Right forelimb (tissue), 1 donor: ENCODE measurements at places on chromosomes 6 and 20.

DNA sequence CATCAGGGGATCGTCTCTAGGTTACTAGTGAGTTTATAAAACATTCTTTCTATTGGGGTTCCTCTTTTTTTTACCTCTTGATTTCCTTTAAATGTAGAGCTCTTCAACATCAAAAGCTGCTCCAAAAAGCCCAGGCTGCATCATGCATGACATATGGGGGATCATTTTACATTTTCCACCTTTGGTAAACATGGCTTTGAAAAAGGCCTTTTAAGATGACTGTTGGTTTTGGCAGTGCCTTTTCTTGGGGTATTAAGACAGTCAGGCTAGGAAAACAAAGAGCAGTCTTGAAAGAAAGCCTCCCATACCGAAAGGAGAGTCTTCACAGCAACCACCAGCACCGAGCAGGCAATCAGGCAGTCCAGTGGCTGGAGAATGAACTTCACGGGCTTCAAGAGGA lies 73.2 kb downstream of the NPEPL1 start:
- no peak for DNase-seq

DNA sequence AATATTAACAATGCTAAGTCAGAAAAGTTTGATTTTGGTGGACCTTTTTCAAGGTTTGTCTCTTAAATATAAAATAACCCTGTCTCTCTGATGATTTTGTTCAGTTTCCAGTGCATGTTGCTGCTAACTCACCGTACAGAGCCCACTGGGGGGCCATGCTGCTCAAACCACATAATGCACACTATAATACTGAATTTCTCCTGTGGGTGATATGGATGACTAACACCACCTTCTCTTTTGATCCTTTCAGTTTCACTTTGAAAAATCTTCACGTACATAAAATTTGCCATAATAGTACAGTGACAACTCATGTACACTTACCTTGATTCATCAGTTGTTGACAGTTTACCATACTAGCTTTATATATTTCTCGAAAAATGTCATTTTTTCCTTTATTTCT lies 506.6 kb upstream of the MAN1A1 start:
- DNase-seq = no peak

GRCh38 chr6:73969971-73970970 lies 274.3 kb downstream of the CD109 start:
- no peak for DNase-seq

GRCh38 chr20:16017656-16018055 lies 555.6 kb downstream of the KIF16B start:
- DNase-seq = no peak

- no peak for DNase-seq
Measured at GRCh38 chr6:3707024-3707423, 44.5 kb downstream of the PXDC1 start.

GRCh38 chr6:136784271-136784664 lies 8.0 kb downstream of the MAP3K5 start:
- DNase-seq = no peak

DNA sequence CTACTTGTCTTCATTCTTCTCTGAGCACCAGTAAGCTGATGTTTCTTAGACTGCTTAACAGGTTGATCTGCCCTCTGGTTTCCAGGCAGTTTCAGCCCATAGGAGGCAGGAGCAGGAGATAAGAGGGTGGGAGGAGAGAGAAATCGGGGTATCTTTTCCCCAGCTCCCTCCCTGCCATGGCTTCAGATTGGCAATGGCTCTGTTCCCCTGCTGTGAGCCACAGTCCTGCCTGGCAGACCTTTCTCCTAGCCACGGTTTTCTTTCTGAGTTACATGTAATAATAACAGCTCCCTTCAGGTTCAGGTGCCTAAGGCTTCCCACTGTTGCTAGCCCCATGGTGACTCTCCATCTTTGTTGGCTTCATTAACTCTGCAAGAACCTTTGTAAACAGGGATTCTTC lies 115.3 kb downstream of the CD83 start:
- no peak for DNase-seq

DNA sequence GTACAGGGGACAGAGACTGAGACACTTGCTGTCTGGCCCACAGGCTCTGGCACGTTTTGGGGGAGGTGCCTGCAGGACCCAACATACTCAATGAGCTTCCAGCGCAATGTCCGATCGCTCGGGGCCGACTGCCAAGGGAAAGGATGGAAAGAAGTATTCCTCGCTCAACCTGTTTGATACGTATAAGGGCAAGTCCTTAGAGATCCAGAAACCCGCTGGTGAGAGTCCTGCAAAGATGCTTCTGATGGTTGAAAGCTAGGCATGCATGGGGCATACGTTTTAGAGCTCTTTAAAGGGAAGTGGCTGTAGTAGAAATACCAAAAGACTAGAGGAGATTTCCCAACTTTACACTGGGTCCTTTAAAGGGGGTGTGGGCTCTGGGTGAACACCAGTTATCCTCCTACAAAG lies 2.2 kb downstream of the PRRC2A start:
- DNase-seq = no peak

DNA sequence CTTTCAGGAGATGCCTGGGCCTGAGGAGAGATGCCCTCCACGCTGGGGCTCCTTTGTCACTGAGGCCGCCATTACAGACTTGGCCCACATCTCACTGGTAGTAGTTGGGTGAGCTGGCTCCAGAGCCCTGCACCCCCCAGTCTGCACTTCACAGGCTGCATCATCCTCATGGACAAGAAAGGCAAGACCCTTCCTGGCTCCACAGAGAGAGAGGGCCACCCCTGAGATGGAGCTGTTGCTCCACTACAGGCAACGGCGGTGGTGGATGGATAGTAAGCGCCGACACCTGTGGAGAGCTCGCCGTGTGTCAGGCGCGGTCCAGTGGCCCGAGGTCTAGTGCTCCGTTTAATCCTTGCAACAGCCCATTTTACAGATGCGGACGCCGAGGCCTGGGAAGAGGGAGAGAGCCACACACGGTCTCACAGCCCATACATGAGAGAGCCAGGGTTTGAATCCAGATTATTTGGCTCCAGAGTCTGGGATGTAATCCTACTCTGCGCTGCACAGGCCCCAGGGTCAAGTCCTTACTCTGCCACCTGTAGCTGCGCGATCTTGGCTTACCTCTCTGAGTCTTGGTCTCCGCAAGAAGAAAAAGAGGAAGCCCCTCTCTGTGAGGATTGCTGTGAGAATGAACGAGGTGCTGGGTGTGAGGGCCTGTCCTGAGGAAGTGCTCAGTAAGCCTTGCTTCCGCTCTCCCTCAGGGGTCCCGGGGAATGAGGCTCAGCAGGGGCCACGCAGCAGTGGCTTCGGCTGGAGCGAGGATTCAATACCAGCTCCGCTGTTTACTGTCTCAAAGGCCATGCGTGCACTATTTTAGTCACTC lies 34.5 kb downstream of the SPDEF start:
- peak; percentile 21 for DNase-seq

DNA sequence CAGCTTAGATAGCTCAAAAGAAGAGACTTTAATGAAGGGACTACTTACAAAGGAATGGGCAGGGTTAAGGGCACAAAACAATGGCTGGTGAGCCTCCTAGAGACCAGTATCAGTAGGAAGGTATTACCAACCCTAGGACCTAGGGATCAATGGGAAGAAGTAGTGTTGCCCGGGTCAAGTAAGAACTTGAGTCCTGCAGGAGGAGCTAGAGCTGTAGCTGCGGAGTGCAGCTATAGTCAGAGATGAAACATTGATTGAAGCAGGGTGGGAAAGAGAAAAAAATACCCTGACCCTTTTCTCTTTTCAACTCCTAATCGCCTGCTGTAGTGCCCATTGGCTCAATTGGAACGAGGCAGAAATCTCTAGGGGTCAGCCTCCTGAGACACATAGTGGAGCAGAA lies 144.0 kb downstream of the FLRT3 start:
- no peak for DNase-seq

GRCh38 chr6:16319813-16320532 lies 81.6 kb downstream of the GMPR start:
- DNase-seq = peak; percentile 68

DNA sequence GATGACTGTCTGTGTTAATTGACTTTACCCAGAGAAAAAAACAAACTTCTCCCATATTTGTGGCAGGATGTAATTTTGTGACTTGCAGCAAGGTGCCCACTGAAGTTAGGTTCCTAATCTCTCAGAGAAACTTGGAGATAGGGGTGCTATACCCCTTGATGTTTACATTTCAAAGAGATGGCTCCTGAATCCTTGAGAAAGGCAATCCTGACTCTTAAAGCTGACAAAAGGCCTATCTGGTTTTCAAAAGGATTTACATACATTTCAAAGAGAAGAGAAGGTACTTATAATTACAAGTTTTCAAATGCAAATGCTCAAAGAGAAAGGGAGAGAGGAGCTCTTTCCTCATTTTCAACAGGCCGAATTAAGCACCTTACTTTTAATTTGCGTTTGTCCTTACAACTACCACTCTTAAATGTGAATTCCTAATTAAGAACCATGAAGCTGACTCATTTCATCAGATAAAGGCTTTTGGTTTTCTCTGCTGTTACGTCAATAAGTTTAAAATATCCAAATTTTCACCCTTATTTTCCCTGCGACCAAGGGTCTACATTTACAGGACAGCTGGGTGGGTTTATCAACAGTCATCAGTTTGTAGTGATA lies 711.8 kb upstream of the MAP3K7 start:
- DNase-seq = no peak

DNA sequence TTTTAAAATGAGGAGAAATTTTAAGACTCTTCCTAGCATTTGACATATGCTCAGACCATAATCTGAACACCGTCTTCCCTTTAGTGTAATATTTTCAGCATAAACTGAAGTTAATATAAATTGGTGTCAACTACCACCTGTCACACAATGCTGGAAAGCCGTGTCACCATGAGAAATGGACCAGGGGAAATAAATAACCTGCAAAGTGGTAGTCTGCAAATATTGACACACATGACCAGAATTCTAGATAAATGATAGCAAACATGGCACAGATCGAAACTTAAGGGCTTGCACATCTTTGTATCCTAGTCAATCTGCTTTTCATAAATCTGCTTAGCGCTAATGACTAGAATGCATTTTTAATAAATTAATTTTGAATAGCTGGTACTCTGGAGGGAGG lies 191.9 kb downstream of the CD83 start:
- no peak for DNase-seq

- no peak for DNase-seq
Measured at GRCh38 chr6:82419132-82419581, 55.5 kb downstream of the TPBG start.

DNA sequence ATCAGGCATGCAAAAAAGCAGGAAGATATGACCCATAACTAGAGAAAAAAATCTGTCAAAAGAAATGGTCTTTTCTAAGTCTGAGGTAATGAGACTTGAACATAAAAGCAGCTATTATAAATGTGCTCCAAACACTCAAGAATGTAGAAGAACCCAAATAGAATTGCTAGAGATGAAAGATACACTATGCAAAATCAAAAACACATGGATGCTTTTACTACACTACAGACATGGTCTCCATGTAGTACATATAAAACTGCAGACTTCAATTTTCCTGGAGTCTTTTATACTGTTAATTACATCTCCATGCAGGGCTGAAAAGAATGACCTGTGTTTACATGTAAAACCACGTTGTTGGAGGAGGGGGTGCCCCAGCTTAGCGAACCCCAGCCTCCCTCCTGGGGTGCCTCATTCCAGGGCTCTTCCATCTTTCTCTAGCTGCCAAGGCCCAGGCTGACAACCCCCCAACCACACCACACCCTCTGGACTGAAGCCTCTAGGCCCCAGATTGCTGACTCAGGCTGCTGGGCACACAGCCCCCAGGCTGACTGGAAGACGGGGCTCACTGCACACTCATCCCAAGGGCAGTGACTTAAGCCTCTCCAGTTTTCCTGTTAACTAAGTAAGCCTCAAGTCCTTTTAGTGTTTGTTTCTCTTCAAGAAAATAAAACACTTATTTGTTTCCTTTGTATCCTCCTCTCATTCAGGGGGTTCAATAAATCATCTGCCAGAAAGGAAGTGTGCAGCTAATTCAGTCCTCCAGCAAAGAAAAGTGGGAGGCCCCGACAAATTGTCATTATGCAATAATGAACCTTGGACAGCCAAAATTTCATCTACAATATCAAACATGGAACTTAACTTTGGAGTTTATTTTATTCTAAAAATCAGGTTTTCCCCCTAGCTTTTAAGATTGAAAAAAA lies 26.0 kb upstream of the PLAGL1 start:
- no peak for DNase-seq

DNA sequence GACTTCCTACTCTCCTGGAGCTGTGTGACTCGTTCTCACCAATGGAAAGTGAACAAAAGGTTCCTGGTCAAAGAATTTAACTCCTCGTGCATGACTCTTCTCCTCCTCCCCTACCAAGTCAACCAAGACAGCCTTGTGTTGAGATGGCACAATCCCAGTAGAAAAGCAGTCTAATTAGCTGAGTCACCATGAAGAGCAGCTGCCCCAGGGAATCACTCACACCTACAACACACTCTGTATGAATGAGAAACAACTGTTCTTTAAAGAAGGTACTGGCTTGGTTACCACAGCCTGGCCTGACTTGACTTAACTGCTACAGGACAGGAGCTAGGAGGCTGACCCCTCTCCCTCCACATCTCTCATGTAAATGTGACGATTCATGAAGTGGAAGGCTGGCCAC lies 2.9 kb upstream of the HLA-DOB start:
- no peak for DNase-seq

GRCh38 chr6:3808759-3809514 lies 40.2 kb upstream of the FAM50B start:
- no peak for DNase-seq

GRCh38 chr6:30511169-30511546 lies 21.8 kb downstream of the HLA-E start:
- DNase-seq = no peak

GRCh38 chr20:16314748-16315159 lies 258.5 kb downstream of the KIF16B start:
- DNase-seq = no peak

DNA sequence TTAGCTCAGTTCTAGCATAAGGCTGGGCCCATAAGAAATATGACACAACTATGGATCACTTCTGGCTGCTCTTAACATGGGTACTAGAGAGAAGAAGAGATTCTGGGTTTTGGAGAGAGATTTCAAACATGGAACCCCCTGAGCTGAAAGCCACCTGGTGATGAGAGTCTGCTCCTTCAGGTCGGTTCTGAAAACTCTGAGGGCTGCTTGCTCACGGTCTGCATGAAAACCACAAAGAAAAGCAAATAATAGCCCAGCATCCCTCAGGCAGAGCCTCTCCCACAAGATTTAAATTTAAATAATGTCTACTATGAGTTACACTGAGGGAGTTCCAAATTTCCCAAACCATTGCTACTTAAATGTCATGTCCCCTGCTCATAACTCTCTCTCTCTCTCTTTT lies 301.5 kb downstream of the BMP7 start:
- no peak for DNase-seq
